ENCODE measurements at places on chromosomes 6 and 20. TPM values are rescaled to one million over a fixed set of nuclear protein-coding genes. Genes with fewer than 3 reads are reported as not detected.

MRPS18B gene
- total RNA-seq: 47.9 TPM

GRCh38 chr6:24882835-24883555 is 52.8 kb downstream of the RIPOR2 start:
- H3K36me3 ChIP-seq: peaks cover 5% of the 10 kb centered on the region
- peaks cover 4% of the 10 kb centered on the region for H3K4me1 ChIP-seq
- no peak overlapping the region for H3K4me3 ChIP-seq

DNA sequence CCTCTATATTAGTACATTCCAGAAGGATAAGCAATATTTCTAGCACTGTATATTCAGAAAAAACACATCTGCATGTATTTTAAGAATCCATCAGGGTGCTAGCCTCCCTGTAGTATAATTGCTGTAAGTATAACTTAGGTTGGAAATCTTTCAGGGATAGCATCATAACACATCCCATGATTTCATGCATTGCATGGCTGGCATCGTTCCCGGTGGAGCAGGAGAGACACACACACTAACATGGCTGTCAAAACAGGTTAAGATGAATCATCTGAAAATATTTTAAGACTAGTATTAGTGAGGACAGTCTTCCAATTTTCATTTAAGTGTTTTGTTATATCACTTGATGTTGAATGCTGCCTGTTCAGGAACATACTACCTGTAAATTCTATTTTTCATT is 32.1 kb upstream of the CENPW start:
- H3K4me1 ChIP-seq: no peaks in the 10 kb centered on the region
- no peak overlapping the region for H3K4me3 ChIP-seq
- no peak overlapping the region for H3K27ac ChIP-seq
- DNase-seq: no peak

- no peak for DNase-seq
- no peaks in the 10 kb centered on the region for H3K4me1 ChIP-seq
- no peak overlapping the region for H3K4me3 ChIP-seq
- H3K27ac ChIP-seq: no peak overlapping the region
These were observed 40.9 kb upstream of the NNAT start for GRCh38 chr20:37479925-37480691.

DNA sequence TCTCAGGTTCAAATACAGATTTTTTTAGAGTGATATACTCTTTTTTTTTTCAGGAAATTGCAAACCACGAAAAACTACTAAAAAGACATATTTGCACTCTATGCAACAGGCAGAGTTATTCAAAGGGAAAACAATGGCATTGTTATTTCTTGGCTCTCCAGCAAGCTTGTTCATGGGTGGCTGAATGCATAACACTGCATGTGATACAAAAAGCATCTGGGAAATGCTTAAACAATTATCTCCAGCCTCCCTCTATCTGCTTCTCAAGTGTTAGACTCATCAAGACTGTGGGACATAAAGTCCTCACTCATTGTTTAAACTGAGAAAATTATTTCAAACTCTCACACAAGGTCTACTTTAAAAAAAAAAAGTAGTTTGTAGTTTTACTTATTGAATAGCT is 7.3 kb upstream of the COL12A1 start:
- H3K4me1 ChIP-seq: peaks cover 6% of the 10 kb centered on the region
- H3K4me3 ChIP-seq: no peak overlapping the region
- peaks cover 29% of the 10 kb centered on the region for H3K27me3 ChIP-seq
- no peak overlapping the region for H3K27ac ChIP-seq
- H3K36me3 ChIP-seq: no peaks in the 10 kb centered on the region
- DNase-seq: no peak

Measured in thymus (tissue), 14 donors.